ENCODE measurements at places on chromosomes 7 and 10. TPM values are rescaled to one million over a fixed set of nuclear protein-coding genes. Genes with fewer than 3 reads are reported as not detected.

Gene DIP2C
- polyA plus RNA-seq: 19.1 TPM

Gene AFAP1L2
- polyA plus RNA-seq: 40.1 TPM

Gene LRIT1
- not detected for polyA plus RNA-seq

Gene PTN
- 200 TPM for polyA plus RNA-seq

Gene MCM10
- 11.8 TPM for polyA plus RNA-seq

Gene FAM204A
- polyA plus RNA-seq: 73.0 TPM

Gene BICC1
- polyA plus RNA-seq: 110 TPM

Gene CLDN4
- 91.5 TPM for polyA plus RNA-seq

Gene GIMAP5
- polyA plus RNA-seq: 4.3 TPM

Gene PLEKHS1
- polyA plus RNA-seq: 0.29 TPM

Gene ASIC3
- 2.4 TPM for polyA plus RNA-seq

Gene UROS
- 54.1 TPM for polyA plus RNA-seq

Gene PNLIPRP3
- not detected for polyA plus RNA-seq

Gene CCDC172
- polyA plus RNA-seq: not detected

Gene TMEM236
- 0.22 TPM for polyA plus RNA-seq

Gene GBX1
- polyA plus RNA-seq: 0.28 TPM

Gene CADPS2
- 48.0 TPM for polyA plus RNA-seq

GRCh38 chr7:107870427-107871000 lies 20.5 kb upstream of the DLD start:
- no peak for DNase-seq

DNA sequence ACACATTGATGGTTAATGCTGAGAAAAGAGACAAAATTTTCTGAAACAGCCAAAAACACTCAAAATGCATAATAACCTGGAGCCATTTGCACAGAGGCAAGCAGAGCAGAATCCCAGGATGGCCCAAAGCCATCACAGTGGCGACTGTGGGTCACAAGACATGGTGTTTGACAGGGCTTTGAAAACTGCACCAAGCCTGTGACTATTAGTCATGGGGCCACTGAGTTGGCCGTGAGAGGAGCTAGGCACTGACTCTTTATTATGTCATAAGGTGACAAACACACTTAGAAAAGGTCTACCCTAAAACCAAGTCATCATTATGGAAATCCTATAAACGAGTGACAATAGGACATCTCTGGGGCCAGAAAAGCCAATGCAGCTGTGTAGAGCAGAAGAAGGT lies 23.9 kb downstream of the DRGX start:
- DNase-seq: no peak

DNA sequence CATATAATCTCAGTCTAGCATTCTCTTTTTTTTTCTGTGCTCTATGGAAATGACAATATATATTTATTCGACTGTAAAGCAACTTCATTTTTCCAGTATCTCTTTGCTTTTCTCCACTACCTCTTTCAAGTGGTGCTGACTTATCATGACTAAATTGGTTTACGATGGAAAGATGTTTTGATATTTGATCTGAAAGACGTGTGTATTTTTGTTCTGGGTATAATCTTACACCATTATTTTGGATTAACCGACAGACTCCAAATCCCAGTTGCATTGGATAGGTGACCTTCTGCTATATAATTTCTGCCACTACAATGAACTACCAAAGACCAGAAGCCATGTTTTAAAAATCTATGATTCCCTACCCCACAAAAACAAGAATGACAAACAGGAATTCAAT lies 380.5 kb upstream of the NFE2L3 start:
- DNase-seq: no peak

- DNase-seq: no peak
Measured at GRCh38 chr7:158302274-158303070, 285.2 kb downstream of the PTPRN2 start.

DNA sequence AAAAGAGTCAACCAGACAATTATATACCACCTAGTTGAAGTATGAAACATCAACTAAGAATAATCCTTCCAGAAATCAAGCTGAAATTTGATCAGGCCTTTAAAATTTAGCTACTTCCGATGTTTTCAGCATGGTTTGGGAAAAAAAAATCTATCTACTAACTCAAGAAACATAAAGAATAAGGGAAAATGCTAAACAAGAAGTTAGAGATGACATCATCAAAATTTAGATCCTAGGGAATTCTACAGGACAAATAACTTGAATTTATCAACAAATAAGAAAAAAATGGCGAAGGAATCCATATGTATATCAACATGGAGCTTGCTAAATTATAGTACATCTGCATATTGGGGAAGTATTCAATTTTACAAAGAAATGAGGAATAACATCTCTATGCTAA lies 36.3 kb downstream of the HYAL4 start:
- no peak for DNase-seq

- DNase-seq: no peak
Measured at GRCh38 chr7:41769162-41769561, 66.3 kb upstream of the INHBA start.

DNA sequence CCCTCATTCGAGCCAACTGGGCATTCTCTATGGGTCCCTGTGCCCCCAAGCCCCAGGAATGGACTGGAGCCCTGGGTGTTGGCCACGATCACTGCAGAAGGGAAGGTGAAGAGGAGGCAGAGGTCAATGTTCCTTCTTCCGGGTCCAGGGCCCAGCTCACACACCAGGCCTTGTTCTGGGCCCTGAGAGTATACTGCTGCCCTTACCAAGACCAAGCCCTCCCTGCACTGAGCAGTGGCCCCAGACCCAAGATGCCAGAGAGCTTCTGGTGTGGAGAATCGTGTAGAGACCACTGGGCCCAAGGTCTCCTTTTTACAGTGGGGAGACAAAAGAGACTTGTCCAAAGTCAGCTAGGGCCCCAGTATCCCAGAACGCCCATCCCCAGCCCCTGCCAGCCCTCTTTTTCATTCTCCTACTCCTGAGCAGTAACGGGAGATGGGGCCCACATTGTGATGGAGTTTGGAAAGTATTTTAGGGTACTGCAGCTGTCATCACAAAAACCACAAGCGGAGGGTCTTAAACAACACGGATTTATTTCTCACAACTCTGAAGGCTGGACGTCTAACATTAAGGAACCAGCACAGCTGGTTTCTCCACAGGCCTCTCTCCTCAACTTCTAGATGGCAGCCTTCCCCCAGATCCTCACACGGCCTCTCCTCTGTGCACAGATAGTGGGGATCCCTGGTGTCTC lies 79.4 kb downstream of the PDGFA start:
- DNase-seq: no peak

- no peak for DNase-seq
Measured at GRCh38 chr10:73247509-73248258, 629 bp upstream of the DNAJC9 start.

DNA sequence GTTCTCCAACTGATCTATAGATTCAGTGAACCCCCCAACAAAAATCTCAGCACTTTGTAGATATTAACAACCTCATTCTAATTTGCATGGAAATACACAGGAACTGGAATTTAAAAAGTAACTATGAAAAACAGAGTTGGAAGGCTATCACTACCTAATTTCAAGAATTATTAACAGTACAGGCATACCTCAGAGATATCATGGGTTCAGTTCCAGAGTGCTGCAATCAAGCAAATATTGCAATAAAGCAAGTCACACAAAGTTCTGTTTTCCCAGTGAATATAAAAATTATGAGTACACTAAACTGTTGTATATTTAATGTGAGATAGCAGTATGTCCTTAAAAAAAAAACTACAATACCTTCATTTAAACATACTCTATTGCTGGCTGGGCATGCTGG lies 78.5 kb downstream of the LARP4B start:
- DNase-seq: no peak

DNA sequence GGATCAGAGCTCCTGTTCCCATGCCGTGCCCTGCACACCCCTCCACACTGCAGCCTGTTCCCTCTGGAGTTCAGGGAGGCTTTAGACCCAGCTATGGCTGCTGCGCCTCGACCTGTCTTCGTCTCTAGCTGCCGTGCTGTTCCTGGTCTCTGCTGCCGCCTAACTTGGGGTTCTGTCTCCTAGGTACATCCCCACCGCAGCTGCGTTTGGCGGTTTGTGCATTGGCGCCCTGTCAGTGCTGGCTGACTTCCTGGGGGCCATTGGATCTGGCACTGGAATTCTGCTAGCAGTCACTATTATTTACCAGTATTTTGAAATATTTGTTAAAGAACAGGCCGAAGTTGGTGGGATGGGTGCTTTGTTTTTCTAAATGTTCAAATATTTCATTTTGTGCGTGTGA lies 31.6 kb downstream of the NUDT5 start:
- DNase-seq: no peak

GRCh38 chr7:73626814-73627213 lies 2.5 kb upstream of the MLXIPL start:
- DNase-seq: no peak

- no peak for DNase-seq
Measured at GRCh38 chr7:12731214-12731656, 43.8 kb downstream of the ARL4A start.

- DNase-seq: no peak
Measured at GRCh38 chr7:91620827-91621226, 259.7 kb downstream of the MTERF1 start.

GRCh38 chr7:2843711-2844152 lies 376 bp downstream of the GNA12 start:
- DNase-seq: no peak

- DNase-seq: no peak
Measured at GRCh38 chr7:140920745-140921144, 4.0 kb downstream of the BRAF start.

GRCh38 chr10:125171402-125172306 lies 11.3 kb upstream of the CTBP2 start:
- DNase-seq: no peak

DNA sequence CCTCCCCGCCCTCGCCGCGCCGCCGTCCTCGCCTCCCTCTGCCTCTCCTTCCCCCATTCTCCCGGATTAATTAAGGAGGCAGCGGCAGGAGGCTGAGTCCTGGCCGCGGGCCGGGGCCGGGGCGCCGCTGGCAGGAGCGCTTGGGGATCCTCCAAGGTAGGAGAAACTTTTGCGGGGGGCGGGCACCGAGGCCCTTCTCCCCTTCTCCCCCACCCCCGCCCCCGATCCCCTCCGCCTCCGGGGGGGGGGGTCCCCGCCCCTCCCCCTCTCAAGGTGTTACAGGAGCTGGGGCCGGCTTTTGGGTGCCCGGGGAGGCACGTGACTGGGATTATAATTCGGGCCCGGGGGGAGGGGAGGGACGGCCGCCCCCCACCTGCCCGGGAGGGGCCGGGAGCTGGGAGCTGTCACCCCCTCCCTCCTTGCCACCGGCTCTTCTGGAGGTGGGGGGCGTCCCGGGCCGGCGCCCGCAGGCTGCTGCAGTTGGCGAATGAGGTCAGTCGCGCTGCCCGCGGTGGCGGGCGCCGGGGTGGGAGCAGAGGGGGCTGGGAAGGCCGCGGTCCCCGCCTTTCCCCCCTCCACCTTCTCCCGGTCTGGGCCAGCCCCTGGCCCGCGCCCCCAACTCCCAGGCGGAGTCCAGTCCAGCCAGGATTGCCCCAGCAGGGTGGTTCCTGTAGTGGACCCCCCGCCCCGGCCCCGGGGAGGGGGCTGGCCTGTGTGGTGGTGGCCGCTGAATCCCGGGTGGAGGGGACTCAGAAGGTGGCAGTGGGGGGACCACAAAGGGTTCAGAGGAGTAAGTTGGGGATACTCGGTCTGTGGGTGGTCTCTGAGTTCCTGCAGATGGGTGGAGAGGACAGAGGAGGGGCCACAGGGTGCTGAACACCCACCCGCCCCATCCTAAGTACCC lies 567 bp downstream of the GTF2IRD1 start:
- no peak for DNase-seq

DNA sequence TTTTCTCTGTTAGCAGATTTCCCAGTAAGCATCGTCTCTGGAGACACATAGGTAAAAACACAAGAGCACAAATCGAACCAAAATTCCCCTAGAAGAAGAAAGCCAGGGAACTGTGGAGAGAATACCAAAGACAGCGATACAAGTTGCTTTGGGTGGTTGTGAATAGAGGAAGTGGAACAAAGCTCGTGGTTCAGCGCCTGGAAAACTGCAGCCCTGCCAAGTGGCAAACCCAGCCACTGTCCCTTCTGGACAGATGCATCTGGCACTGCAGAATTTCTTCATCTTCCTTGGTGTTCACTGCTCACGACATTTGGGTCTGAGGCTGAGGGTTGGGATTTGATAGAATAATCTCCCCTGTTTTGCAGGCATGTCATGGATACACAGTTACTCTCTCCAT lies 733.8 kb downstream of the PARD3 start:
- no peak for DNase-seq

DNA sequence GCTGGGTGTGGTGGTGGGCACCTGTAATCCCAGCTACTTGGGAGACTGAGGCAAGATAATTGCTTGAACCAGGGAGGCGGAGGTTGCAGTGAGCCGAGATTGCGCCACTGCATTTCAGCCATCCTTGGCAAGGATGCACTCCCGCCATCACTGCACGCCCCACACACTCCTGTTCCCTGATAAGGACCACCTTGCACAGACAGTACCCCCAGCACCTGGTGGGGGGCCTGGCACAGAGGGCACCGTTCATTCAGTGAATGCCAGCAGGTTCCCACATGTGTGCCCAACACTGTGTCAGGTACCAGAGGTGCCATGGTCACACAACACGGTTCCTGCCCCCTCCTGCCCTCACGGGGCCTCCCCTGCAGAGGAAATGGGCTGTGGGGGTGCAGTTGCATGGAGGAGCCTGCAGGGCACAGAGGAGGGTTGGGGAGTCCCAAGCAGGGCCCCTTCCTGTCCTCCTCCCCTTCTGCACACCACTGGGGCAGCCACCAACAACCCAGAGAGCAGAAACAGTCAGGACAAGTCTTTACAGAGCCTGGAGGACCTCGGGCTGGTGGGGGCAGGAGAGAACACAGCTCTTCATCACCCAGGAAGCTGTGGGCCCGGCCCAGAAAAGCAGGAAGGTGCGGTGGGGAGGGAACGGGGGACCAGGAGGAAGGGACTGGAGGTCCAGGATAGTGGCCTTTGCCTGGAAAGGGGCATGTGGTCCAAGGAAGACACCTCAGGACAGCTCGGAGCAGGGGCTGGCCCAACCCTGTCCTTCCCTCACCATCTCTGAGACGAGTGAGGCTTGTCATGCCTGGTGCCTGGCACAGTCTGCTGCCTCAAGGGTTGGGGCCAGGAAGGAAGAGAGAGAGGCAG lies 7.1 kb downstream of the CRYGN start:
- DNase-seq: no peak

DNA sequence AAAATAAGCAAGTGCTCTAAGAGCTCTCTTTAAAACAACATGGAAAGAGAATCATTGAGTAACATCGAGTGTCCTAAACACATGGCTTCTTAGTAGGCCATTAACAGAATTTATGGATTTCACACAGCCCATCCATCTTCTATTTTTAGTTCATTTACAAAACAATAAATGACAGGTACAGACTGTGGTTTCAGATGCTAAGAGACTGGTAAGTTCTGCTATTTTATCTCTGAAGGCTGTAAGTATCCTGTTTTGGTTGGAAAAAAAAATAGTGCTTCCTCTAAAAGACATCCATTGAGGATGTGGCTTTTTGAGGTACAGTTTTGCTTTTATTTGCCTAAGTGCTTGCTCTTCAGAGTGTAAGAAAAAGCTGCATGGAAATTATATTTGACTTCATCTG lies 27.4 kb upstream of the GNAI1 start:
- no peak for DNase-seq

- DNase-seq: no peak
Measured at GRCh38 chr7:70520611-70521010, 611.3 kb upstream of the GALNT17 start.

- no peak for DNase-seq
Measured at GRCh38 chr10:51789118-51789517, 89.7 kb upstream of the CSTF2T start.
